Esophagus squamous epithelium (tissue), 5 donors: ENCODE measurements at places on chromosomes 4 and X.

DNA sequence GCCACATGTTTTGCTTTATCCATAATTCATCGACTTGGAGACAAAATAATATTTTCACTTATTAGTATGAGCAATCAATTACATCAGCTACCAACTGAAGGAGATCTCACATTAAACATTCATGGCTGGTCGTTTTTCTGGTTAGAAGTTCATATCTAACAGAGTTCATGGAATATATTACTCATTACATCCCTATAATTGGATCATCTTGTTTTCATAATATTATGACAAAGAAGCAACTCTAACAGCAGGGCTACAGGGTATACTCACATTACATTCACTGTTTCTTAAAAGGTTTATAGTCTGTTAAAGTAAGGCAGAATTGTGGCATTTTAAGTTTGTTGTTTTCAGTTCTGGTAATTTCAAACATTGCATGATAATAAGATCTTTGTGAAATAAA is 33.0 kb downstream of the GSTCD start:
- no peak for DNase-seq

DNA sequence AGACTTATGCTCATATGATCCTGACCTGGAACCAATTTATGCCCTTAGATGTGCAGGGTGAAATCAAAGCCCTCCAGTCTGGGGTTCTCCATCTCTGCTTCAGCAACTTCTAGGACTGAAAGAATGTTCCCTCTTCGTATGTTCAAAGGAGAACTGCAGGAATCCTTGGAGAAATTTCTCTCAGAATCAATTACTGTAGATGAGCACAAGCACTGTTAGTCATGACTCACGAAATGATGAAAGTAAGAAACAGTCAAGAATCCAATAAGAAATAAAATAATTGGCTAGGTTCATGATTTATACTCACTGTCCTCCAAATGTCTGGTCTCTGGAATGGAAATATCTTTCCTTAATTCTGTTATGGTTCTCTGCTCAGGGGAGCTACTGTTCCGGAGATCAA is 348.2 kb downstream of the PDGFC start:
- no peak for DNase-seq

GRCh38 chr4:11548597-11549082 is 119.9 kb upstream of the HS3ST1 start:
- no peak for DNase-seq

DNA sequence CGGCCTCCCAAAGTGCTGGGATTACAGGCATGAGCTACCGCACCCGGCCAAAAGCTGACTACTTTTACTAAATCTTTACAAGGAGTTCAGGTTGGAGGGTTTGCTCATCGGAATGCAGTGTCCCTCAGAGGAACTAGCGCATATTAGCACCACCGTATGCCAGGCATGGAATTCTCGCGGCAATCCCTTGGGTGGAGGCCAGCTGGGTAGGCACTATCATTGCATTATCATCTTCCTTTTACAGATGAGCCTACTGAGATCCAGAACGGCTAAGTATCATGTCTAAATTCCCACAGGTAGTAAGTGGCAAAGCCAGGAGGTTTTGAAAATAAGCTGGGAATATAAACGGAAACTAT is 6.1 kb upstream of the CXorf66 start:
- no peak for DNase-seq

- DNase-seq = no peak
Observed at GRCh38 chr4:94758700-94759399, 1.1 kb downstream of the BMPR1B start.

GRCh38 chr4:147760695-147761094 is 28.8 kb downstream of the ARHGAP10 start:
- DNase-seq = no peak

DNA sequence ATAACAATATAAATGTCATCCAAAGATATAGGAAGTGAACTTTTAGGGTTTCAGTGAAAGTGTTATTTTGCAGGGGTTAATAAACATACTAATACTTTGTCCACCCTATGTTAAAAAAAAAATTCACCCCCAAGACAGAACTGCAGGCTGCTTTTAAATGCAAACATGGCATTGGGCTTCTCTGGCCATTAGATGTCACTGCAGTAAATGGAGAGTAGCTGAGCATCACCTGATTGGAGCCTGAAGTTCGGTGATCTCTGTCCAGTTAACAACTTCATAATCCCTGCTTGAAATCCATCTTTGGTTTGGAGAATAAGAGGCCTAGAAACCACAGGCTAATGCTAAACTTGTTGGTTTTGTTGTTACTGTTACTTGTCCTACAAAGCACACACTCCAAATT is 18.7 kb downstream of the SLC25A43 start:
- DNase-seq = no peak

GRCh38 chr4:1151541-1151940 is 20.8 kb downstream of the SPON2 start:
- DNase-seq = no peak

GRCh38 chr4:119721878-119722277 is 93.3 kb upstream of the PDE5A start:
- DNase-seq = no peak

DNA sequence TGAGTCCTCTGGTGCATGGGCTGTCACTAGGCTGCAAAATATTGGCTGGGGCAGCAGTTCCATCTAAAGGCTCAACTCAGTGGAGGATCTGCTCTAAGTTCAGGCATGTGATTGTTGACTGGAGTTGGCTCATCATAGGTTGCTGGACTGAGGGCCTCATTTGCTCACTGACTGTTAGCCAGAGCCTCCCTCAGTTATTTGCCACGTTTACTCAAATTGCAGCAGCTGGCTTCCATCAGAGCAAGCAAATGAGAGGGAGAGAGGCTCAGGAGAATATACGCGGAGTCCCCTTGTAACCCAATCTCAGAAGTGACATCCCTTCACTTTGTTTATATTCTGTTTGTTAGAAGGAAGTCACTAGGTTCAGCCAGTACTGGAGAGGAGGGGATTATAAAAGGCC is 54.1 kb downstream of the BMP3 start:
- DNase-seq = no peak

DNA sequence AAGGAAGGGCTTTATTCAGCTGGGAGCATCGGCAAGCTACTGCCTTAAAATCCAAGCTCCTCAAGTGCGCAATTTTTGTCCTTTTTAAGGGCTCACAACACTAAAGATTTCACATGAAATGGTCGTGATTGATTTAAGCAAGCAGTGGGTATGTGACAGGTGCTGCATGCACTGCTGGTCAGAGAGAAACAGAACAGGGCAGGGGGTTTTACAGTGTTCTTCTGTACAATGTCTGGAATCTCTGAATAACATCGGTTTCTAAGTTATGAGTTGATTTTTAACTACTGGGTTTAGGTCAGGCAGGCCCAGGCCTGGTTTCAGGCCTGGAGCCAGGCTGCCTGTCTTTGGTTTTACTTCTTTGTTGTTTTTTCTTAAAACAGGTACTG is 6.0 kb downstream of the UGT2B17 start:
- no peak for DNase-seq

DNA sequence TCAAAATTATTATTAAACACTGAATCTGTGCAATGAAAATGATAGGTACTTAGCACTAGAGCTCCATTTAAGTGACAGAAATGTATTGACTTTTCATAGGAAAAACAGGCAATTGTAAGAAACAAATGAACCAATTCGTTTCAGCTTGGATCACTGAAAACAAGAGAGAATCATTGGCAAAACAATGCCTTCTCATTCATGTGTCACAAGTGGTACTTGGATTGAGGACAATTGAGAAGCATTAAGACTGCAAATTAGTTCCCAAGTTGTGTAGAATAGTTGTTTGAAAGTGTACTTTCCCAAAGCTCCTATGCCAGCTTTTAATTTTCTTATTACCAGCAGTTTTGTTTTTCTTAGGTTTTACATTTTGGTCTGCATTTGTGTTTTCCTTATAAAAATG is 20.6 kb downstream of the CNKSR2 start:
- no peak for DNase-seq

DNA sequence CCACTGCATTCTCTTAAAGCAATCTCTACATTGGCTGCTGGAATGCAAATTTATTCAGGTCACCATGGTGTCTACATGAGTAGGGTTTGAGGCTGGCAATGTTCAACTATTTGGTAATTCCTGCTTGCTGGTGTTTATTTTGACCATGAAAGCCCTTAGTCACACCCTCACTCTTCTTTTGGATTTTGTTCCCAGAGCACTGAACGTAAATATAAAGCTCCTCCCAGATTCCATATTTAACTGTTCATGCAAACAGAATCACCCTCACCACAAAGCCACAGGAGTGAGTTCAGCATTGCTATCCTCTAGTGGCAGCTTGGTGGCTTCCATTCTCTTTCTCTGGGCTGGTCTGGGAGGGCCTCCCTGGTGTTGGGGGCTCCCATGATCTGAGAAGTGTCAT is 82.8 kb downstream of the LNX1 start:
- no peak for DNase-seq

GRCh38 chrX:118975831-118976598 is 1.6 kb downstream of the LONRF3 start:
- DNase-seq = no peak

- DNase-seq = no peak
Observed at GRCh38 chrX:125319646-125320521, at the start of gene TEX13C. Gene TEX13C, plus strand, starts transcription at chrX:125319871. Its CDS starts 249 bp downstream, at chrX:125320120.

GRCh38 chr4:125492957-125493356 is 178.2 kb downstream of the FAT4 start:
- DNase-seq = no peak
